ENCODE measurements at places on chromosomes 5 and 9.

GRCh38 chr5:123124126-123124858, 35.3 kb downstream of the PRDM6 start:
- DNase-seq, result no peak

GRCh38 chr9:133728856-133729616, 9.1 kb downstream of the SARDH start:
- DNase-seq, result no peak

DNA sequence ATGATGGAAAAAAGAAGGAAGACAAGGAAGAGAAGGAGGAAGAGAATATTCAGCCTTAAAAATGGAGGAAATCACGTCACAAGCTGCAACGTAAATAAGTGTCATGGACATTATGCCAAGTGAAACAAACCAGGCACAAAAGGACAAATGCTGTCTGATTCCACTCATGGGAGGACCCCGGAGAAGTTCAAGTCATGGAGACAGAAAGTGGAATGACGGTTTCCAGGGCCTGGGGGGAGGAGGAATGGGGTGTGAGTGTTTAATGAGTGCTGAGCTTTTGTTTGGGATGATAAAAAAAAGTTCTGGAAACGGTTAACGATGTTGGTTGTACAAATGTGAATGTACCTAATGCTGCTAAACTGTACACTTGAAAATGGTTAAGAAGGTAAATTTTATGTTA, 439.5 kb downstream of the GADD45G start:
- DNase-seq, result no peak

DNA sequence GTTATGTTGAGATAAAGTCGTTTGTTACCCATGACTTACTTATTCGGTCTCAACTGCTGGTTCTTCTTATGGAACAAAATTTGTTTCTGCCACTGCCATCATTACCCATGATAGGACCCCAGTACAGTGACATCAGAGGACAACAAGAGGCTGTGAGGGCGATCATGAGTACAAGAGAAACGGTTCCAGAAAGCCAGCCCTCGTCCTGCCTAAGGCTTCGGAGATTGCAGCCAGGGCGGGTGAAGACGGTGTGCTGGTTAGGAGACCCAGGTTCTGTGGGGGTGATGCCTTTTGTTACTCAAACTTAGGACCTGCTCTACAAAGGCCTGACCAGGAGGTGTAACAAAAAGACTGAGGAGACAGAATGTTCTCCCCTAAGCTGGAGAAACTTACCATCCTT, 10.9 kb downstream of the FYB1 start:
- DNase-seq, result no peak

DNA sequence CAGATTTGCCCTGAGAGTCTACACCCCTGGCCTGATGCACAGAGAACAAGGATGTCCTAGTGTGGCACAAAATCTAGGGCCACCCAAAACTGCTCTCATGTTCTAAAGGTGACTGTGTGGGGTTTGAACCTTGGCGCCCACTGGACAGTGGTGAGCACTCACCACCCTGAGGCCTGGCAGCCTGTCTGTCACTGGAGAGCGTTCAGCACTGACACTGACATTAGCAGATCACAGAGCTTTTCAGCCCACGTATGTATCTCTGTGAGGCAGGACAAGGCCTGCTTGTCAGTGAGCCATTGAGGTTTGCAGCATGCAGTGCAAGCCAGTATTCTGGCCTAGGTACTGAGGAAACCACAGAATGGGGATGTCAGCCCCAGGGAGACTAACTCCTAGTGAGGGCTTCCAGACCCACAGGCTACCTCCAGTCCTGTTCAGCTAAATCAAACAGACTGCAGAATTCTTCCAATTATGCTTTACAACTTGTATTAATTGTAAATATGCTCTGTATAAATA, 38.9 kb upstream of the SLC2A8 start:
- no peak for DNase-seq

GRCh38 chr5:15646371-15646770, 146.4 kb downstream of the FBXL7 start:
- no peak for DNase-seq

- DNase-seq, result no peak
Measured at GRCh38 chr9:96026655-96027213, 151.2 kb downstream of the ERCC6L2 start.

GRCh38 chr5:1961304-1961946, 78.7 kb upstream of the IRX4 start:
- DNase-seq, result no peak

GRCh38 chr5:140194662-140195061, 19.7 kb downstream of the CYSTM1 start:
- no peak for DNase-seq

GRCh38 chr5:29412979-29413378, 1780.5 kb upstream of the CDH6 start:
- DNase-seq, result no peak

- no peak for DNase-seq
Measured at GRCh38 chr5:35247648-35248034, 17.4 kb upstream of the PRLR start.

GRCh38 chr5:176574297-176574591, 25.1 kb downstream of the CDHR2 start:
- DNase-seq, result no peak

- DNase-seq, result no peak
Measured at GRCh38 chr9:88256216-88256615, 117.9 kb upstream of the SPATA31C2 start.

DNA sequence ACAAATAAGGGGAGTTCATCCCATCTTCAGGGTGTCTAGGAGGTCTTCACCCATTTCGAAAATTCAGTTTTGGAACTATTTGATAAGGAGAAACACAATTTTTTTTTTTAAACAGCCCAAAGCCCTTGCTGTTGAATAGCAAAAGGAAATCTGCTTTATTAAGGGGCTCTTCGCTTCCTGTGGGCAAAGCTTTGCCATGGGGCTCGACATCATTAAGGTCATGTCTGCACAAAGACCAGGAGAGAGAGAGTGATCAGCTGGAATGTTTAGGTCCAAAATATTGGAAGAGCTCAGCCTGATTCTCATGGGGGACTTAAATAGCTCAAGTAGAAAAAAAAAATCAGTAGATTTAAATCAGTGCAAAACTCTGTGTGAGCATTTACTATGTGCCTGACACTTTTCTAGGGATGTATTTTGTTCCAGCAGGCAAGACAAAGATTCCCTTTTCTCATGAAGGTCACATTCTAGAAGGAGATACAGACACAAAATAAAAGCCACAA, 564.6 kb upstream of the KLF4 start:
- no peak for DNase-seq

- peak; percentile 83 for DNase-seq
Measured at GRCh38 chr5:132496191-132496630, 5.6 kb upstream of the IRF1 start.

GRCh38 chr5:128101676-128102075, 18.1 kb downstream of the SLC12A2 start:
- no peak for DNase-seq
